ENCODE measurements at places on chromosomes 5 and 9.

- DNase-seq = no peak
Measured at GRCh38 chr9:13244181-13244580, 35.3 kb downstream of the MPDZ start.

- no peak for DNase-seq
Measured at GRCh38 chr9:33765411-33765810, 29.9 kb upstream of the PRSS3 start.

- no peak for DNase-seq
Measured at GRCh38 chr5:1488882-1489680, 34.7 kb downstream of the LPCAT1 start.

- no peak for DNase-seq
Measured at GRCh38 chr5:108617467-108618435, 129.9 kb upstream of the FER start.

- no peak for DNase-seq
Measured at GRCh38 chr5:145834554-145834916, 607 bp downstream of the PRELID2 start.

DNA sequence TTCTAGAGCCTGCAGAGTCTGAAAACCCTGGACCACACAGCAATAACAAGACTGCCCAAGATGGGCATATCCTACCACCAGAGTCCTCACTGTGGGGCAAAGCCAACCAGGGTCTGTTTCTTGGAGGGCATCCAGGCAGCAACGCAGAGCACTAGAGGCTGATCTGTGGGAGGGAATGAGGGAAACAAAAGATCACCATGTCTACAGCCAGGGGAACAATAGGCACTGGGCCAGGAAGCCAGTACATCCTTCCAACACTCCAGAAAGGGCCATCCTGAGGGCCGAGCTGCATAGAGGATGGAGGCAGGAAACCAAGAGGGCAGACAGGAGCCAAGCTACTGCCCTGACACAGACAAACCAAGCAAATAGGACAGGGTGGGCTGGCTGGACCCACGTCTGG lies 416.1 kb upstream of the IRX4 start:
- DNase-seq = peak; percentile 14

DNA sequence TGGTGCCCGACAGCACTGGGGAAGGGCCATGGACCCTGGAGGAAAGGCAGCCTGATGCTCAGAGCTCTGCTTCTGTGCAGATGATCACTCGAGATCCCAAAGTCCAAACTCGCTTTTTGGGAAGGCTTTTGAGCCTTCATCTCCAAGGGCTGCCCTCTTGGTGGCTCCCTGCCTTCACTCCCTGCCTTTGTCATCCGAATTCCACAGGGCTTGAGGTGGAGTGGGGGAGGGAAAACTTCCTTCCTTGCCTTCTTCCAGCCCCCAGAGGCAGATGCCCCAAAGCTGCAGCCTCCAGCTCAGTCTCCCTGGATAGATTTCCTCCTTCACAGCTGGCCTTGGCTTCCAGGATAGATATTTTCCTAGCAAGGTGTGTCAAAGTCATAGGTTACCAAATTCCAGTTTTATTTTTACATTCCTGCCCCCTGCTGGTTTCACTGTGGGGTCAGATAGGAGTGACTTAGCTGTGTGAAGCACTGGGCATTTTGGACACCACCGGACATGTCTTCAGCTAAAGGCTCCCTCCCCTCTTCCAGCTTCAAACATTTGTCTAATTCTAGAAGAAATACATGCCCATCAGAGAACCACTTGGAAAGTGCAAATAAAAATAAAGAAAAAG lies 268.2 kb downstream of the HSPA4 start:
- no peak for DNase-seq

DNA sequence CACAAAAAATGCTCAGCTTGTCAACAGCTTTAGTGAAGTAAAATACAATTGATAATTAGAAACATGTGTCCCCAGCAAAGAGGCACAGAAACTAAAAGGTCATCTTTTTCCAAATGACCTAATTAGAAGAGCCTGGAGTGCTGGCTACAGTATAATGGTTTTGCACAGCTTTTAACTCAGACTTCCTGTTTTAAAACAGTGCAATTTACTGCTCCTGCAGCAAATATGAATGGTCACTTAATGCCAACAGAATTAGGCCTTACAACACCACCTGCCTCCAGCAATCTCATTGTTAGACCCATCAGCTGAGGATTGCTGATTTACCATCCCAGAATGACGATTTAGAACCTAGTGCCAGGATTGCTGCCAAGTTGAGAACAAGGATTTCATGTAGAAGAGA lies 239.3 kb downstream of the CETN3 start:
- DNase-seq = no peak

- peak; percentile 76 for DNase-seq
Measured at GRCh38 chr9:130578865-130579737, at the start of gene FUBP3. Gene FUBP3 (plus strand): TSS chr9:130579577. CDS start chr9:130579681, 104 bp downstream.

DNA sequence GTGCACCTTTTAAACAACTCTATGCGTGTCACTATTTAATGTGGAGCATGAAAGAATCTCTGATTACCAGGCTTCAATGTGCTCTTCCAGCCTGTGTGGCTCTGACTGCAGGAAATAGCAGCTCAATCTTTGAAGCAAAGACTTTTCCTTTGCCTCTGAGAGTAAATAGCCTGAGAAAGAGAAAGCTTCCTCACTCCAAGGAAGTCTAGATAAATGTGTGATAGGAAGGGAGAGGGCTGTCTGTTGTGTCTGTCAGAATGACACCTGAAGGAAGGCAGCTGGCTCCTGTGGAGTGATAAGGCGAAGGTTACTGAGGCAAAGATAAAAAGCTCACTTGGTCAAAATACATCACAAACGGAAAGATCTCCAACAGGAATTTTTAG lies 205.3 kb upstream of the HAPLN1 start:
- DNase-seq = no peak

GRCh38 chr9:82923092-82923911 lies 139.6 kb downstream of the RASEF start:
- peak; percentile 88 for DNase-seq

GRCh38 chr9:127253446-127253845 lies 11.1 kb upstream of the GARNL3 start:
- no peak for DNase-seq

DNA sequence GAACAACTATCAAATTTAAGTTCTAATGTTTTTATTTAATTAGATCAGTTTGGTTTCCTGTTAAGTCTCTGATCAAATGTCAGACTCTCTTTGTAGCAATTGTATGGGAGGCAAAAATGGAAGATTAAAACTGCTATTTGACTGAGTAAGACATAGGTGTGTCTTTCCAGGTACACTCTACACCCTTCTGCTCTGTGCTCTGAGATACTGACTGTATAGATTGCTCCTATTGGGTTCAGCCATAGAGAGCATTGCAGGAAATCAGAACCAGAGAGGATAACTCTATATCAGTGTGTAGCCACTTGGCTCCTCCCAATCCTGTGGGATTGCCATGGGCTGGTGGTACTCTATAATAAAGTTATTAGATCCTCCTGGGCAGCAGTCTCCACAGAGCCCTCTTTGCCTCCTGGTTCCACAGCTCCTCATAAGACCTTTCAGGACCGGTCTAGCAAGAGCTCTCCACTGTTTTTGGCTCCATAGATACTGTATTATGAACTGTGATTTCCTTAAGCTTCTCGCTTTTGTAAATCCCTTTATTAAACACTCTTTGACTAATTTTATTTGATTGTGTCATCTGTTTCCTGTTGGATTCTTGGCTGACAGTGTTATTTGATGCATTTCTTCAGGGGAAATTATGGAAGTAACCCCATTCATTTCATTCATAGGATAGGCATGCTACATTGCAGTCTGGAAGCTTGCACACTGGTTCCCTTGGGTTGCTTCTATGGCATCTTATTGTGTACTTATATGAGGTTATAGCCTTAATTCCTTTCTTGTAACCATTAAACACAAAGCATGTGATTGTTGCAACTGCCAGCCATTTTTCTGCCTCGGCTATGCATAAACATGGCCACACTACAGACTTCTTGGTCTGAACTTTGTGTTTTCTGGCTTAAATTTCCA lies 115.6 kb downstream of the VCAN start:
- no peak for DNase-seq

- DNase-seq = peak; percentile 37
Measured at GRCh38 chr5:126000507-126000906, 422.7 kb upstream of the GRAMD2B start.

DNA sequence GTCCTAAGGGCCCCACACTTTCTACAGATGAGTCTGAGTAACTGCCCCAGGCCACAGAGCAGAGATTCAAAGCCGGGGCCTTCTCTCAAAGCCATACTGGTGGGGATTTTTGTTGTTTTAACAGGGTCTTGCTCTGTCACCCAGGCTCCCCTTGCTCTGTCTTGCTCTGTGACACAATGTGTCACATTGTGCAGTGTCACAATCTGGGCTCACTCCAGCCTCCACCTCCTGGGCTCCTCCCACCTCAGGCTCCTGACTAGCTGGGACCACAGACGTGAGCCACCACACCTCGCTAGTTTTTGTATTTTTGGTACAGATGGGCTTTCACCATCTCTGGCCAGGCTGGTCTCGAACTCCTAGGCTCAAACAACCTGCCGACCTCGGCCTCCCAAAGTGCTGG lies 8.6 kb downstream of the AGPAT2 start:
- no peak for DNase-seq

GRCh38 chr5:151313357-151313756 lies 9.8 kb upstream of the SLC36A3 start:
- no peak for DNase-seq

GRCh38 chr5:151699071-151699901 lies 12.6 kb upstream of the SPARC start:
- DNase-seq = no peak

- no peak for DNase-seq
Measured at GRCh38 chr5:139911425-139912120, 116.0 kb downstream of the PSD2 start.

- DNase-seq = no peak
Measured at GRCh38 chr5:126677121-126677520, 76.4 kb downstream of the PHAX start.

DNA sequence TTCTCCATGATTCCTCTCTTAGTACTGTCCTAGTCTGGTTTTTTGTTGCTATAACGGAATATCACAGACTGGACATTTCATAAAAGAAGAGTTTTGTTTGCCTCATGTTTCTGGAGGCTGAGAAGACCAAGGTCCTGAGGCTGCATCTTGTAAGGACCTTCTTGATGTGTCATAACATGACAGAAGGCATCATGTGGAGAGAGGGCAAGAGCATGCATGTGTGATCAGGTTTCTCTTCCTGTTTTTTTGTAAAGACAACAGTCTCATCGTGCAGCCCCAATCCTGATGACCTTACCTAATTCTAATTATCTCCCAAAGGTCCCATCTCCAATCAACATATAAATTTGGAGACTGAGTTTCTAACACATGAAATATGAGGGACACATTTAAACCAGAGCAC lies 108.4 kb downstream of the MSX2 start:
- no peak for DNase-seq

- DNase-seq = no peak
Measured at GRCh38 chr5:67934976-67935375, 280.6 kb upstream of the PIK3R1 start.

DNA sequence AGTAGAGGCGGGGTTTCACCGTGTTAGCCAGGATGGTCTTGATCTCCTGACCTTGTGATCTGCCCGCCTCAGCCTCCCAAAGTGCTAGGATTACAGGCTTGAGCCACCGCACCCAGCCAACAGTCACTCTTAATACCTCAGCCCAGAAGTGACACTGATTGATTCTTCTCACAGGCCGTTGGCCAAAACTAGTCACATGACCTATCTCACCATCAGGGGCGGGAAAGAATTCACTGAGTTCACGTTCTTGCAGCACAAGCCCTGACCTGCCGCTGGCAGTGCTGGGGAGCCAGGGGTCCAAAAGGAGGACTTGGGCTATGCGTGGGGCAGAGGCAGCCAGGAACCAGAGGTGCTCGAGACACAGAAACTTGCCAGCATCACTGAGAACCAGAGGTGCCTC lies 55.0 kb upstream of the CPLX2 start:
- no peak for DNase-seq

GRCh38 chr9:132531195-132531594 lies 51.2 kb upstream of the BARHL1 start:
- DNase-seq = no peak
